ENCODE measurements at places on chromosomes 4 and X.

- DNase-seq, result no peak
Measured at GRCh38 chr4:110275871-110276270, 77.5 kb upstream of the ELOVL6 start.

GRCh38 chrX:43702079-43702524 is 46.0 kb downstream of the MAOA start:
- no peak for DNase-seq

- DNase-seq, result no peak
Measured at GRCh38 chr4:74260036-74260435, 48.2 kb upstream of the EPGN start.

- DNase-seq, result no peak
Measured at GRCh38 chr4:92497141-92497540, 193.4 kb downstream of the GRID2 start.

DNA sequence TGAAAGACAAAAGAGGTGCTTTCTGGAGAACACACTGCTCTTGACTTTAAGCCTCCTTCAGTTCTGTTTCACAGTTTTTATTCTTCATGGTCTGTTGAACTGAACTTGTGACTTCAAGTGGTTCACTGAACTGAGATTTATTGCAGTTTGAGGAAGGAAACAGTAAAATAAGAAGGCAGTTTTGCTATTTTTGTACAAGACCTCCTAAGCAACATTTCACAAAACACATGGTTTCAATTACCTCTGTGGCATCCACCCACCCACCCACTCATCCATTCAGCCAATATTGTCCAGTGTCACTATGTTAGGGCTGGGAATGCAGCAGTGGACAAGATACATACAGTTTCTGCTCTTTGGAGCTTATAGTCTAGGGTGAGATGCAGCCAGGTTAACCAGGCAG is 131.3 kb downstream of the IL1RAPL2 start:
- DNase-seq, result no peak

- DNase-seq, result no peak
Measured at GRCh38 chr4:110292994-110293744, 94.8 kb upstream of the ELOVL6 start.

DNA sequence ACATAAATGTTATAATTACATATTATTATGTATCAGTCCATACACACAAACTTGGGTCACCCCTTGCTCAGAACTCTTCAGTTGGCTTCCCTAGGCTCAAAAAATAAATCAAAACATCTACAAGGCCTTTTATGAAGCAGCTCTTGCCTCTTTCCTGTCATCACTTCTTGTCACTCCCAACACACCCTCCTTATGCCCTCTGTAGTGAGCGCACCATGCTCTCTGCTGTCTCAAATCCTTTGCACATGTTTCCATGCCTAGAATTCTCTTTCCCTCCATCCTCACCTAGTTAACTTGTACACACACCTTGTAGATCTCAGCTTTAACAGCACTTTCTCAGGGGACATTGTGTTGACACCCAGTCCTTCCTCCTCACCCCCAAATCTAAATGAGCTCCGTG is 53.0 kb downstream of the ATP8A1 start:
- no peak for DNase-seq

DNA sequence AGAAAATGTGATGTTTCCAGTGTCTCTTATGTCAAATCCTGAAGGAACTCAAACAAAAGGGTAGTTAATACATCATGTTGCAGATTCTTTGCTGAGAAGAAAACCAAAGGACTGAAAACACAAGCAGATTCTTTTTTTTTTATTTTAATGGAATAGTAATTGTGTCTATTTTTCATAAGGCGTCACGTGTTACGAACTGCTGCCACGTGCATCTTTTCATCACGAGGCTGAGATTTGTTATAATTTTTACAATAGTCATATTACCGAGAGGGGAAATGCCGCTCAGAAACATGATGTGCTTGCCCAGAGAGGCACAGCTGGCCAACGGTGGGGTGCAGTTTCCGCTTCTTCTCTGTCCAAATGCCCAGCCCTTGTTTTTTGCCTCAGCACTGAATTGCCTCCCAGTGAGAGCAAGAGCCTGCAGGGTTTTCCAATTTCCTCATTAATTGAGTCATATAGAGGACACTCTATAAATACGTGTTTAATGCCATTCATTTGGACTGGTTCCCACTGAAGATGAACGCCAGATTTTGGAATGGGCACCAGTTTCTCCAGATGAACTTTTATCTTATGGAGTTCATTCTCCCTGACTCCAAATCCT is 225.3 kb downstream of the STK32B start:
- DNase-seq, result peak; percentile 39

- no peak for DNase-seq
Measured at GRCh38 chr4:53899586-53900270, 164.7 kb downstream of the CHIC2 start.

GRCh38 chrX:43809463-43809862 is 72.8 kb downstream of the MAOB start:
- no peak for DNase-seq

DNA sequence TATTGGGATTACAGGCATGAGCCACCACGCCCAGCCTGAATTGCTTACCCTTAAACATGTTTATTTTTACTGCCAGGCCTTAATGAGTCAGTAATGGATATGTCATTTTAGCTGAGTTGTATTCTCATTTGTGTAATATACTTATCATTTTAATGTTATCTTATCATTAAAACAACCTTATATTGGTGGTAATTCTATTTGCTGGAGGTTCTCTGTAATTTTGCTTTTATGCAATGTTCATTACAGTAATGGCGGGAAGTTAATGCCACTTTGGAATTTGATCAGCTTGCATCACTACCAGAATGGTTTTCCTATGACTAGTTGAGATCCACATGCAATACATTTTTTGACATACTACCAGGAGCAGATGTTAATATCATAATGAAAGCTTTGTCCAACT is 6.3 kb upstream of the PGAM4 start:
- DNase-seq, result no peak

DNA sequence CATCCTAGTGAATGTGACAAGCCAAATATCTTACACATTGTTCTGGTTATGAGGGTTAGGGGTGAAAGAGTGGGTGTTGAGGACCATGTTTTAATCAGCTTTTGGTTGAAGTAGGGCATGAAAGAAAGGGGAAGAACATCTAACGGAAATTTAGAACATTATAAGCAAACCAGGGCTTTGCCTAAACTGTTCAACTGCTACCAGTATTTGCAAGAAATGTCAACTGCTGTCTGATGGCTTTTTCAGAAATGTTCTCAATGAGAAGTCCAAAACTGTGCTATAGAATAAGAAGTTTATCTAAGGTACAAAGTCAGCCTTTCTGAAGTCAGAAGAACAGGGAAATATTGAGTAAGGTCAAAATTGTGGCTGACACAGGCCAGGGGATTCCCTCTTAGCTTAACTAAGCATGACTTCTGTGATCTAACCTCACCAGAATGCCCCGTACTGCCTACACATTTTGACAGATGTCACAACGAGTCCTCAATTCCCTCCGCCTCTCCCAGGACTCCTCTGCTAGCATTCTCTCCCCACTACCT is 67.1 kb downstream of the DTHD1 start:
- DNase-seq, result no peak

All from NCI-H1092 treated with DMSO at 0.1 percent for 48 hours (cell line).